Kidney capillary endothelial cell (primary cell): ENCODE measurements at places on chromosomes 11 and 22.
A peak's percentile ranks its signal among the peaks of the same experiment; 100 is the strongest.

GRCh38 chr22:20093418-20094196, 13.6 kb downstream of the DGCR8 start:
- no peak for DNase-seq

DNA sequence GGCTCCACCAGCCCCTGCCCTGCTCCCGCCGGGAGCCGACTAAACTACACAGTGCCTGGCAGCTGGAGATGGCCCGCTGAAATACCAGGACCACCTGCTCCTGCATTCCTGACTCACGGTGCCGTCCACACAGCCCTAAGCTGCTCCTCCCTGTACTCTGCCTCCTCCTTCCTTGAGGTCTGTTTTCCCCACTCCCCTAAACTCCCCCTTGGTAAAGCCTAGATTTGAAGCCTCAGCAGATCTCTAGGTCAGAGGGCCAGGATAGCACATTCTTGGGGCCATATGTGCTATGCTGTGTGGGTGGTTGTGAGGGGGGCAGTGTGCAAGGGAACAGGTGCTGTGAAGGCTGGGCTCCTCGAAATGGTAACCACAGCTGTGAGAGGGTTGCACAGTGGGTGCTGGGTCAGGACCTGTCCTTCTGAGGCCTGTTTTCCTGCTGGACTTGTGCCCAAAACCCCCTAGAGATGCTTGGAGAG, 9.7 kb downstream of the LRFN4 start:
- no peak for DNase-seq

DNA sequence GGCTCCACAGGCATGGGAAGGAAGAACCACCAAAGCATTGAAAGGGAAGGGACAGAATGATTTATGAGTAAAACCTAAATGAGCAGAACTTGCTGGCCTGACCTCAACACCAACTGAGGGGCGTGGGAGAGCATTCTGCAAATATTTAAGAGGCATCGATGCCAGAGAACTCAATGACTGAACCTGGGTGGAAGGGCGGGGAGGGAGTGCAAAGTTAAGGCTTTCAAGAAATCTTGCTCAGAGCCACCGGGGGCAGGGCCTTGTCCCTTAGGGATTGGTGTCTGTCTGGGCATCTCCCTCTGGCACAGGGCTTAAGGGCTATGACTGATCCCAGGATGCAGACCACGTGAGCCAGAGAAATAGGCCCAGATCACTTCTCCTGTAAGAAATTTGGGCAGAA, 137.1 kb downstream of the ADAMTS15 start:
- DNase-seq = no peak

GRCh38 chr11:62505059-62505439, 41.6 kb downstream of the AHNAK start:
- DNase-seq = no peak

GRCh38 chr11:72421351-72421750, 13.0 kb downstream of the CLPB start:
- no peak for DNase-seq

- no peak for DNase-seq
These were observed 23.6 kb upstream of the LMO2 start for GRCh38 chr11:33915526-33915925.

DNA sequence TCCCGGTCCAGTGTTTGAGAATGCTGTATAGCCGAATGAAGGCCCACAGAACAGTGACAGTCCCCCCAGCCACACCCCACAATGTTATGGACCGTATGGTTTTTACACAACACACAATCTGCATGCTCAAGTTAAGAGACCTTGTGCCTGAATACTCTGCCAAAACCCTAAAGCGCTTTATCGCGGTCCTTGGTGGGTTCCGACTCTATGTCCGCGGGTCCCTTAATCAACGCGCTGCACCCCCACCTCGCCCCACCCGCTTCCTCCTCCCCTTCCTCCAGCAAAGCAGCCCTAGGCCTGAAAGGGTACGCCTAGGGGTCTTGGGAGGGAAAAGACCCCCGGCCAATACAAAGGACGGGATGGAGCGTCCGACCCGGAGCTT, 442 bp downstream of the COPB1 start:
- no peak for DNase-seq

DNA sequence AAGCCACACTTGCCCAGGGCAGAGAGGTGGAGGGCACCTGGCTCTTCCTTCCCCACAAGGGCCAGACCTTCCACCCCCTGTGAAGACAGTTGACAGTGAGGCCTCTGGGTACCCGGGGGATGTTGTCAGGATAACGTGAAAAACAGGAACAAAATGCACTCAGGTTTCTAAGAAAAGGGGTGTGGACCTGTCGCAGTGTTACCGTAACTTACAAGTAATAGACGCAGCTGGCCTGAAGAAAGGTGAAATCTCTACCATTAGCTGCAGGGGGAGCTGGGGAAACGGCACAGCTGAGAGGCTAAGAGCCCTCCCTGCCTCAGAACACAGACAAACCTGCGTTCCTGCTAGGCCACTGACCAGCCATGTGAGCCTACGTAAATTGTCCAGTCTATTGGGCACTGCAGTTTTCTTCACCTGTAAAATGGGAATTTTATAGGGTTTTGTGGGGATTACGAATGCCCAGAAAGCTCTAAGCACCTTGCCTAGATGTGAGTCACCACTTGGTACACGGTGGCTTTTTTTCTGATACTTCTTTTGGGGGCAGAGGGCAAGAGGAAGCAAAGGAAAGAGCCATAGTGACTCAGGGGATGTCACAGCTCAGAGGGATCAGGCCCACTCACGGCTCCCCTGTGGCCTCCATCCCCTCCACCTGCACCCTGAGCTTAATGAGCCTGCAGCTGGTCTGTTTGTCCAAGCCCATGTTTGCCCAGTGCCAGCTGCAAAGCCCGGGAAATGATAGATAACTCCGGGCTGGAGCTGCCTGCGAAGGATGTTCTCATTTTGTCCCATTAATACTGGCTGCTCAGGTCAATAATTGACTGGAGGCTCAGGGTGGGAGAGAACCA, 18.4 kb upstream of the CABP7 start:
- peak; percentile 67 for DNase-seq

DNA sequence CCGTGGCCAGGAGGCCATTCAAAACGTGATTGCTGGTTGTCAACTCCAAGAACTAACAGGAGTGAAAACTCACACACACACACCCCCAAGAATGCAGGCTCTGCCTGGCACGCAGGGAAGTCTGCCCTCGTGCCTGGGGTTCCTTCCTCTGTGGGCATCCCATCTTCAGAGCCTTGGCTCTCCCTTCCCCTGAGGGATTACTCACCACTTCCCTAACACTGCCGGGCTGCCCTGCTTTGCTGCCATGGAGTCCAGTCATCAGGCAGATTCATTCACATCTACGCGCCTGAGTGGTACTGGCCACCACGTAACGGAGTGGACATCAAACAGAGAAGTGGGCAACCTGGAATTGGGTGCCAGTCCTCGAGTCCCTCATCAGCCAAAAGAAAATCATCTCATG, 120.7 kb upstream of the TMEM45B start:
- DNase-seq = peak; percentile 19

DNA sequence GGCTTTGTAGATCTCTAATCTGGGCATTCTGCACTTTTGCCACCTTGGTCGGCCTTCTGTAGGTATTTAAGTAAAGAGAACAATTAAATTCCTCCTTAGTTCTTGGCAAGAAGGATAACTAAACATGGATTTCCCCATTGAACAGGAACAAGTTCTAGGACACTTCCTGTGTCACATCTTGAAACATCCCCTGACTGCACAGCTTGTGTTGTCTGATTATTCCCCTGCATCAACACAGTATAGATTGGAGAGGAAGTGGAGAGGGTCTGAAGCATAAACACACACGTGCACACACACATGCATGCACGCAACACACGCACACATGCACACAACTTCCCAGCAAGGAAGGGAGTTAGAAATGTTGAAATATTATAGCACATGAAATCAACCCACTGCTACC, 8.6 kb downstream of the ISX start:
- DNase-seq = no peak

GRCh38 chr11:70247042-70247709, 23.3 kb upstream of the PPFIA1 start:
- no peak for DNase-seq

DNA sequence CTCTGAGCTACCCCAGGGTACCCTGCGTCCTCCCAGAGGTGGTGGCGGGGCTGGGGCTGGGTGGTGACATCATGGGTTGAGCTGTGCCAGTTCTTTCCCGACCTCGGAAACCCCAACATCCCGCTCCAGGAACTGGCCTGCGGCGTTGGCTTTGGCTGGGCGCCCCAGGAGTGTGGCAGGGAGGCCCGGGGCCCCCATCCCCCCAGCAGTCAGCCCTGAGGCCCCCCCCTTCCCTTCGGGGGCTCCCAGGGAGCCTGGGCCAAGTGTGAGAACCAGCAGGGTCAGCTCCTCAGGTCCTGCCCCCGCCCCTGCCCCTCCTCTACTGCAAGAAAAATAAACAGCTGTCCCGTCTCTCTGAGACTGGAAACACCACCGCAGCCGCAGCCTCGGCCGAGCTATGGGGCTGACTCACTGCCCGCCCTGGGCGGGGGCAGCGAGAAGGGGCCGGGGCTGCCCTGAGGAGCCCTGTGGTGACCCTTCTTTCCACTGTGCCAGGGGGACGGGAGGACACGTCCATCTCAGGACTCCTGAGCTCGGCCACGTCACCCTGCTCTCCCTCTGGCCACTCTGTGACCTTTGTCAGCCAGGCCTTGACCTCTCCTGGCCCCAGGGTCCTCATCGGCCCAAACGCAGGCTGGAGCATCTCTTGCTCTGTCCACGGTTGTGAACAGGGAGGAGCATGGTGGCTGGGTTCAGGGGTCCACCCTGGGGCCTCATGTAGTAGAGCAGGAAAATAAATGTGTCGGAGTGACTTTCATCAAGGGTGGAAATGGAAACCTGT, 73.4 kb downstream of the WNT7B start:
- no peak for DNase-seq

DNA sequence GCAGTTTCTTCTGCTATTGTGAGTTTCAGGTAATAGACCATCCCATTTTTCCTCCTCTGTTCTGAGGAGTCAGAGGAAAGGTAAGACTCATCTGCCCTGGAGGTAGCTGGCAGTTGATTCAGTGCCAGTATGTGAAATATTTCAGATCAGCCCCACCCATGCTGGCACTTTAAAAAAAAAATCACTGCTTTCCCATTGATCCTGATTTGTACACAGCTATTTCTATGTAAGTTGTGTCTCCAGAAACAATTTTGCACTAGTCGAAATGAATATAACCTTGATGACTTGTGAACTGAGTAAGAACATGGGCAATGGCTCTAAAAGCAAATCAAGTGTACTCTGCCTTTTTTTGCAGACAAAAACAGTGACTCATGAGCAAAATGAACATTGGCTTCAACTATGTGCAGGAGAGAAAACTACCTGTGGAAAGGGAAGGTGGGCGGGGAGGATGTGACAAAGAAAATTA, 82.0 kb upstream of the OR5AK2 start:
- no peak for DNase-seq

DNA sequence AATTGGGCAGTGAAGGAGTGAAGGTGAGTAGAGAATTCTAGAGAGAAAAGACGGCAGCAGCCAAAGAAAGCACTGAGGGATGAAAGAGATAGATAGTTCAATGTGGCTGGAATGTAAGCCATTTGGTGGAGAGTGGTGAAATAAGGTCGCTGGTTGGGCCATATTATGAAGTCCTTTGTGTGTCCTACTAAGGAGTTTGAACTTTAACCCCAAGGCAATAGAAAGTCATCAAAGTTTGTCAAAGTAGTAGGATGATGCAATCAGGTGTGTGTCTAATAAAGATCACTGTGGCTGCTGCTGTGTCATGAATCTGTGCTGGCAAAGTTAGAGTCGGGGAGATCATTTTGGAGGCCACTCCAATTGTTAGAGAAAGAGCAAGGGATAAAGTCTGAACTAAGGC, 18.7 kb downstream of the RNF121 start:
- no peak for DNase-seq

GRCh38 chr22:35482974-35483373, 57.7 kb upstream of the RASD2 start:
- DNase-seq = no peak

- no peak for DNase-seq
These were observed 8.2 kb downstream of the PTH start for GRCh38 chr11:13487661-13488030.

- no peak for DNase-seq
These were observed 77.0 kb downstream of the NECTIN1 start for GRCh38 chr11:119651802-119652584.

DNA sequence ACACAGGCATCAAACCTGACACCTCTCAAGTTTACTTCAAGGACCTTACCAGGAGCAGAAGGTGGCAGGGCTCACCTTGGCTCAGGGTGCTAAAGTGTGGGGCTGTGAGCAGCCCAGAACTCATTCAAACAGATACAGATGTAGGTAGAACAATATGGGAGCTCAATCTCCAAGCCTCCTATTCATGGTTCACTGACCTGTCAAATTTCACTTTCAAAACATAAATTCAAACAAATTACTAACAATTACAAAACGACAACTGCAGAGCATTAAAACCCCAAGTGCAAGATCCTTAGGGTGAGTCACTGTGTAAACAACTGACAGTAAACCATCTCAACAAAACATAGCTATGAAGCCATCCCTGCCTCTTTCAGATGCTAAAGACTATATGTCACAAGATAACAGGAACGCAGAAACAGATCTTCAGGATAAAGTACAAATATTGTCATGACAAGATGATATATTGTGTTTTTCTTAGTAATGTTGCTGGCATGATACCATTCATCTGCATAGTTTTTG, 303.5 kb upstream of the ANO3 start:
- no peak for DNase-seq

- no peak for DNase-seq
These were observed 27.1 kb downstream of the KCNQ1OT1 start for GRCh38 chr11:2672553-2673249.

GRCh38 chr11:26193694-26194365, 138.1 kb upstream of the ANO3 start:
- DNase-seq = no peak

GRCh38 chr22:45905326-45905923, 71.5 kb downstream of the WNT7B start:
- no peak for DNase-seq

- DNase-seq = no peak
These were observed 1273.9 kb upstream of the CNTN5 start for GRCh38 chr11:97746818-97747217.
